ENCODE measurements at places on chromosomes 16 and 17. TPM values are rescaled to one million over a fixed set of nuclear protein-coding genes. Genes with fewer than 3 reads are reported as not detected.

- no peak for DNase-seq
These were observed 20.5 kb upstream of the SPACA3 start for GRCh38 chr17:32971171-32971570.

- no peak for DNase-seq
These were observed 672.5 kb upstream of the KIF2B start for GRCh38 chr17:53150101-53150698.

DNA sequence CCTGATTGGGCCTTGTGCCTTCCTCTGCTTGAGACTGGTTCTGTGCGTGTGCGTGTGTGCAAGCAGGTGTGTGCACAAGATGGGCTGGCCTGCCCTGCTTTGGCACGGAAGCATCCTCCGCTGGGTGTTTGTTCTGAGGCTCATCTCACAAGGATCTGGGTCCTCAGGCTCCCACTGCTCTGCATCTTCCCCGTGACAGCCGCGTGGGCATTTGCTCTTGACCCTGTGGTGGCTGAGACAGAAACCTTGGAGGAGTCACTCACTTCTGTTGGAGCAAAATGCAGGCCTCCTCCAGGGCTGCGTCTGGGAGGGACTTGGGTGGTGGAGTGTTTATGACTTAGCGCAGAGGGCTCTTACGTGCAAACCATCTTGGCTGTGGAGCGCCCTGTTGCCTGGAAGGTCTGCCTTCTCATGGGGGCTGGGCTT, 119.2 kb downstream of the RPTOR start:
- peak; percentile 83 for DNase-seq

GRCh38 chr16:67707790-67708189, 11.3 kb downstream of the GFOD2 start:
- DNase-seq: no peak

Gene CAPN15
- polyA plus RNA-seq: 5.8 TPM

DNA sequence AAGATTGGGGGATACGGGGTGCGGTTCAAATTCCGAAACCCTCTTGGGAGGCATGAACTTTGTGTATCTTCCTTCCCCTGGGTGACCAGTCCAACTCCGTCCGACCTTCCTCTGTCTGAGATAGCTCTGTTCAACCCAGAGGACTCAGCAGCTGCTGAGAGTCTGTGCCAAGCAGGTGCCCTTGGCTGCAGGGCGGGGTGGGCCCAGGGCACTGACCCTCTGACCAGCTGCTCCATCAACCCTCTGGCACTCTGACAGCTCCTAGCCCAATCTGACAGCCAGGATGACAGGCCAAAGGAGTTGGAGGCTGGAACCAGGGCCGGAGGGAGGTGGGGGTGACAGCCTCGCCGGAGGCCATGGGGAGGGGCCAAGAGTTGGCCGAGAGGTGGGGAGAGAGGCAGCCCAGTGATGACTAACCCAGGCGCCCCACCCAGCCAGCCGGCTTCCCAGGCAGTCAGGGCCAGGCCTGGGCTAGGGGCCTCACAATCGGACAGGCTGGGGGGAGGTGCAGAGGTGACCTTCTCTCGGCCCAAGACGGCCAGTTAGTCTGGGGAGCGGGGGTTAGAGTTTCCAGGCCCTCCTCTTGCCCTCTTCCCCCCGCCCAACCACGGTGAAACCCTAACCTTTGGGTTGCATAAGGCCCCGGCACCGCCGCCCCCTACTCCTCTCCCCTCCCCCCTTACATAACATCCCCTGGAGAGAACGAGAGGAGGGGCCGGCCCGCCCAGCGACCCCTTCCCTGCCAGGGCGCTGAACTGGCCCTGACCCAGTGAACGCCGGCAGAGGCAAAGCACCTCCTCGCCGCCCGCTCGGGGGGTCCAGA, 5.0 kb upstream of the TLCD2 start:
- no peak for DNase-seq

DNA sequence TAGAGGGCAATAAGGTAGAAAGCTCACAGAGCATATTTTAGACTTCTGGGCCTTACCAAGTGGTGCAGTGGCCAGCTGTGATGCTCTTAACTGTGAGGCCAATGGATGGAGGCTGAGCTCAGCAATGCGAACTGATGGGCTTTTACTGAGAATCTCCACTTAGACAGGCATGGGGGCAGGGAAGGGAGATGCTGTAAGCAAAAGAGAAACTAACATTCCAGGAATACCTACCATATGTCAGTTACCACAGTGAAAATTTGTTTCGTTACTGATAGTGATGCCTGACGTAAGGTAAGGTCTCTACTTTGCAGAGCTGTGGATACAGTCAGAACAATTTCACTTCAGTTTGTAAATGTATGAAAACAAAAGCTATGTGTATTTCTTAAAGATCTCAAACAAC, 250.6 kb upstream of the ZFHX3 start:
- DNase-seq: no peak

DNA sequence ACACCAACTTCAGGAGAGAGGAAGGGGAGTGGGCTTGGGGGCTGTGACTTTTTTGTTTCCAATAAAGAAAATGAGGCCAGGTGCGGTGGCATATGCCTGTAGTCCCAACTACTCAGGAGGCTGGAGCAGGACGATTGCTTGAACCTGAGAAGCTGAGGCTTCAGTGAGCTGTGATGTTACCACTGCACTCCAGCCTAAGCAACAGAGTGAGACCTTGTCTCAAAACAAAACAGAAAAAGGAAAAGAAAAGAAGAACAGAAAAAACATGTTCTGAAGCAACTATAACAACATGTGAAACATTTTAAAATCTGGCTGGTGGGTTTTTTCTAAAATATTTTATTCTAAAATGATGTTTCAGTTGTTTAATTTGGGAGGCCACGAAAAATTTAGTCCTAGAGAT, 554.0 kb upstream of the ZFHX3 start:
- no peak for DNase-seq

Gene CXCL16
- polyA plus RNA-seq: 0.41 TPM

DNA sequence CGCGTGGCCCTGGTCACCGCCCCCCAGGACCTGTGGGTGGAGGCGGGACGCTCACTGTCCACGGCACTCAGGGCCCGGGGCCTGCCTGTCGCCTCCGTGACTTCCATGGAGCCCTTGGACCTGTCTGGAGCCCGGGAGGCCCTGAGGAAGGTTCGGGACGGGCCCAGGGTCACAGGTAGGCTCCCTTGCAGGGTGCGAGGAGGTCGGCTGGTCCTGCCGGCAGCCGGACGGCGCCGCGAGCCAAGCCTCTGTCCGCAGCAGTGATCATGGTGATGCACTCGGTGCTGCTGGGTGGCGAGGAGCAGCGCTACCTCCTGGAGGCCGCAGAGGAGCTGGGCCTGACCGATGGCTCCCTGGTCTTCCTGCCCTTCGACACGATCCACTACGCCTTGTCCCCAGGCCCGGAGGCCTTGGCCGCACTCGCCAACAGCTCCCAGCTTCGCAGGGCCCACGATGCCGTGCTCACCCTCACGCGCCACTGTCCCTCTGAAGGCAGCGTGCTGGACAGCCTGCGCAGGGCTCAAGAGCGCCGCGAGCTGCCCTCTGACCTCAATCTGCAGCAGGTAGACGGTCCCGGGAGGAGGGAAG, 1.3 kb downstream of the GUCY2D start:
- DNase-seq: no peak

Gene SEC14L5
- not detected for polyA plus RNA-seq

- DNase-seq: no peak
These were observed 84.6 kb upstream of the ERCC4 start for GRCh38 chr16:13835387-13835786.

Gene KRTAP17-1
- not detected for polyA plus RNA-seq

Gene CLEC3A
- not detected for polyA plus RNA-seq

DNA sequence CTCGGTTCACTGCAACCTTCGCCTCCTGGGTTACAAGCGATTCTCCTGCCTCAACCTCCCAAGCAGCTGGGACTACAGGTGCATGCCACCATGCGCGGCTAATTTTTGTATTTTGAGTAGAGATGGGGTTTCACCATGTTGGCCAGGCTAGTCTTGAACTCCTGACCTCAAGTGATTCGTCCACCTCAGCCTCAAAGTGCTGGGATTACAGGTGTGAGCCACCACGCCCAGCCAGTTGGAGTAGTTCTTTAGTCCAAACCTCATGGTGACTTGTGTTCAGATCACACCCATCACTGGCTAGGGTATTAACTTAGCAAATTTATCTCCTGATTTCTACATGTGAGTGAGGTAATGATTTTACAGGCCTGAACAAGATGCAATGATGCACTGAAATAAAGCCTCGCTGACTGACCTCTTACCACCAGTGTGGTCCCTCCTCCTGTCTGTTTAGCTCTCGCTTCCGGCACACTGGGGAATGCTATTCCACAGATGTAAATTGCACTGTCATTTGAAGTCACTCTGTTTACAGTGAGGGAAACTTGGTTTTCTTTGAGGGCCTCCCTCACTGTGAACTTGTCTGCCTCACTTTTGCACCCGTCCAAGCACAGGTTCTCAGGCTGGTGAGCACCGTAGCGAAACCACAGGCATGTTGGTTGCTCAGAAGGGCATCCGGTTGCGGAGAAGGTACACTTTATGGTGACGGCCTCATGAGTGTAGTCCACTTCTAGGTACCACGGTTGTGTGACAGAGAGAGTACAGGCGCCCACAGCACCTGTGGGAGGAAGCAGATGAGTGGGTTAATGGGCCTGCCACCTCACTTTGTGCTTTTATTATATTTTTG, 5.5 kb downstream of the IGSF6 start:
- DNase-seq: peak; percentile 74

DNA sequence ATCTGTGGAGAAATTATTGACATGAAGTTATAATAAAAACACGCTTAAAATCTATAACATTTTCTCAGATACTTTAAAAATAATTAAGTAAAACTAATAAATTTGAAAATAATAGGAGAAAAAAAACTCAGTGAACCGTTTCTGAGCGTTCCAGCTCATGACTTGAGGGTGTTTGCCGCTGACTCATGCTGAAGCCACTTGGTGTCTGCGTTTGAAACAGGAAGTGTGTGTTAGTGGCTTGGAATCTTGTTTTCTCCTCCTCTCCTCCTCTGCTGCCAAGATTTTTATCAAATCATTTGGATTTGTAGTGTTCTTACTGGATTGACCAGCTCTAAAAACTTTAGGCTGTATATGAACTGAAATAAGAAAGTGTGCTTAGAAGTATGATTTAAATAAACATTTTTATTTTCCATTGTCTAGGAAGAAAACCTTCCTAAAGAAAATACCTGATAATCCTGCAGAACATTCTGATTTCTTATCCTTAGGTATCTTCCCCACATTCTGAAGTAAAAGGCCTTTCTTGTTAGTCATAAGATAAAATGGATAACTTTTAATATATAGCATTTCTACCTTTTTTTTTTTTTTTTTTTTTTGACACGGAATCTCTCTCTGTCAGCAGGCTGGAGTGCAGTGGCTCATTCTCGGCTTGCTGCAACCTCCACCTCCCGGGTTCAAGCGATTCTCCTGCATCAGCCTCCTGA, 30.8 kb downstream of the USP10 start:
- DNase-seq: no peak

- DNase-seq: no peak
These were observed 9.6 kb downstream of the CDH5 start for GRCh38 chr16:66376114-66376513.

Gene C17orf113
- 0.46 TPM for polyA plus RNA-seq

- no peak for DNase-seq
These were observed 12.7 kb downstream of the ASIC2 start for GRCh38 chr17:33280162-33280943.

Gene ZNF200
- 15.3 TPM for polyA plus RNA-seq

Gene GRAP
- polyA plus RNA-seq: 52.2 TPM

Gene SLC5A2
- polyA plus RNA-seq: 1.3 TPM

DNA sequence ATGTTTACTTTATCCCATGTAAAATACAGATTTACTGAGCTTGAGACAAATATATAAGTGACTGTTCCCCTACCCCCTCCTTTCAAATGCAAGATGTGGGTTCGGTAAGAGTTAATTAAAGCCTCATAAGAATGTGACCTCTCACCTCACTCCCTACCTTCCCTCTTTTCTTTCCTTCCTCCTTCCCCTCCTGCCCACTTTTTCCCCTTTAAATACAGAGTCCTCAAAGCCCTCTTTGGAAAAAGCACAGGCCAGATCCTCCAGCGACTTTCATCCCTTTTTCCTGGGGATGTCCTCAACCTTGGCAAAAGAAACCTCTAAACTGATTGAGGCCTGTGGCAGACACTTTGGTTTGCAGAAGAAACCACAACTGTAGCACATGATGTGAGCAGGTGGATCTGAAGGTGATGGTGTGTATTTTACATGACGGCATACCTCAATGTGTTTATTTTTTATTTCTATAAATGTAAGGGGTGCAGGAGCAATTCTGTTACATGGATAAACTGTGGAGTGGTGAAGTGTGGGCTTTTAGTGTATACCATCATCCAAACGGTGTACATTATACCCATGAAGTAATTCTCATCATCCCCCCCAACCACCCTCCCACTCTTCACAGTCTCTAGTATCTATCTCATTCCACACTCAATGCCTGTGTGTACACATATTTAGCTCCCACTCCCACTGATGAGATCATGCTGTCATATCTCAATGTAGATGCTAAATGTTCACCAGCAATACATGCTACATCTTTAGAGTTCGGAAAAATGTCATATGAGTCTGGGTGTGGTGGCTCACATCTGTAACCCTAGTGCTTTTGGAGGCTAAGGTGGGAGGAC, 77.7 kb downstream of the XYLT1 start:
- no peak for DNase-seq

GRCh38 chr17:40260528-40260927, 27.2 kb upstream of the CDC6 start:
- DNase-seq: no peak

Gene P3H4
- polyA plus RNA-seq: 2.5 TPM

- DNase-seq: no peak
These were observed 6.5 kb upstream of the C16orf74 start for GRCh38 chr16:85757341-85757822.

DNA sequence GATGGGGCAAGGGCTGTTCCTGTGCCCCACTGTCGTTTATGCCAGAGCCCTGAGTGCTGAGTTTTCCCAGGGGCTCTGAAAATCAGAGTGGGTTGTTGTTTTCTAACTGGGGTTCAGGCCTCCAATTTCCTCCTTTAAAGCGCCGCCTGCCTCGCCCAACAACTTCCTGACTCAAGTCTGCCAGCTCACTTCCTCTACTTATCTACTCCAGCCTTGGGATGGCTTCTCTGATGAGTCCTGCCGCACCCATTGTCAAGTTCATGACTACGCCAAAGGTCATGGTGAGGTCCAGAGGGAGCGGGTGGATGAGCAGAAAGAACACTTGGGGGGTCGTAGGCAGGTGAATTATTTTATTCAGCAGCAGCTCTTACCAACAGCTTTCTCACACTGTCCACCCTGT, 104.7 kb downstream of the UTP18 start:
- DNase-seq: peak; percentile 64

Gene LGALS9B
- polyA plus RNA-seq: not detected

DNA sequence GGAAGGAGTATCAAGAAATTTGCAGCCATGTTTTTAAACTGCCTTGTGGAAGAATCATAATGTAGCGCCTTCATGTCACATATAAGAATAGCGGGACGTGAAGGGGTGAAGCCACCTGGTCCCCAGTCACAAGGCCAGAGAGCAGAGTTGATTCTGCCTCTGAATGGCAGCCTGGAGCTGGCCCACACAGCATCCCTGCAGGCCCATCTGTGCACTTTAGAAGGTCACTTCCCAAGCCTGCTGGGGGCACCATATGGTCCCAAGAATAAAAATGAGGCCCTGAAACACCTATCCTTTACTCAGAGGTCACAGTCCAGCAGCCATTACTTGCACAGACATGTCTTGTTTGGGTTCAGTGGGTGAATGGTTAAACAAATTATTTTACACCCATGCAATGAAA, 15.0 kb downstream of the CD300E start:
- DNase-seq: no peak

All from CD4-positive, CD25-positive, alpha-beta regulatory T cell (primary cell).